ENCODE measurements at places on chromosomes 3 and 15.

GRCh38 chr3:186413615-186414415 lies 51.8 kb upstream of the DGKG start:
- peak; percentile 31 for DNase-seq

GRCh38 chr3:141049681-141050080 lies 1.5 kb upstream of the SPSB4 start:
- DNase-seq, result no peak

GRCh38 chr3:63951492-63952247 lies 39.5 kb upstream of the SCAANT1 start:
- no peak for DNase-seq

DNA sequence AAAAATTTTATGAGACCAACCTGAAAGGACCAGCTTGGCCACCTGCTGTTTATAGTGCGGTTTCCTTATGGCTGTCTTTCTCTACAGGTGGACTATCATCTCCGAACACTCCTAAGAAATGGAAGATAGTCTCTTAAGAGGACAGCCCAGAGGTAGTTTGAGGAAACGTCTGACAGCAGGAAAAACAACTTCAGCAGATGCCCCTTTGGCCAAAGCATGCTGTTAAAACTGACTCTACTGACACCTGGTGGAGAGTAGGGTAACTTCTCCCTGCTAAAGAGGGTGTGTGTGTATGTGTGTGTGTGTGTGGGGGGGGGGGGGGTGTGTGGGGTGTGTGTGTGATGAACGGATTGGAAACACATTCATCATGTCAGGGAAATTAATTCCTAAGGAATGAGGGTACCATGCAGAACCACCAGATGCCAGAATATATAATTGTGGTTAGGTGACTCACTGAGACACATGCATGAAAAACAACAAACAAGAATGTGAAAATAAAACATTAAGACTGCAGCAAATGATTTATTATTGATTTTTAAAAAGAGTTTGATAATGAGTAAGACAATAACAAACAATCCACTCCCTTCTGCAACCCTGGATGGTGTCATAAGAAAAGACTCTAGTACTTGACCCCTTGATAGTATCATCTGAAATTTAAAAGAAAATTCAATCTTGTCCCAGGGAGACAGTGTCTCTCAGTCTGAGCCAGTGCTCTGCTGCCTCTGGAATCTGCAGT lies 256.5 kb downstream of the THRB start:
- DNase-seq, result peak; percentile 49

- DNase-seq, result no peak
These were observed 64.8 kb upstream of the LMCD1 start for GRCh38 chr3:8436661-8437287.

DNA sequence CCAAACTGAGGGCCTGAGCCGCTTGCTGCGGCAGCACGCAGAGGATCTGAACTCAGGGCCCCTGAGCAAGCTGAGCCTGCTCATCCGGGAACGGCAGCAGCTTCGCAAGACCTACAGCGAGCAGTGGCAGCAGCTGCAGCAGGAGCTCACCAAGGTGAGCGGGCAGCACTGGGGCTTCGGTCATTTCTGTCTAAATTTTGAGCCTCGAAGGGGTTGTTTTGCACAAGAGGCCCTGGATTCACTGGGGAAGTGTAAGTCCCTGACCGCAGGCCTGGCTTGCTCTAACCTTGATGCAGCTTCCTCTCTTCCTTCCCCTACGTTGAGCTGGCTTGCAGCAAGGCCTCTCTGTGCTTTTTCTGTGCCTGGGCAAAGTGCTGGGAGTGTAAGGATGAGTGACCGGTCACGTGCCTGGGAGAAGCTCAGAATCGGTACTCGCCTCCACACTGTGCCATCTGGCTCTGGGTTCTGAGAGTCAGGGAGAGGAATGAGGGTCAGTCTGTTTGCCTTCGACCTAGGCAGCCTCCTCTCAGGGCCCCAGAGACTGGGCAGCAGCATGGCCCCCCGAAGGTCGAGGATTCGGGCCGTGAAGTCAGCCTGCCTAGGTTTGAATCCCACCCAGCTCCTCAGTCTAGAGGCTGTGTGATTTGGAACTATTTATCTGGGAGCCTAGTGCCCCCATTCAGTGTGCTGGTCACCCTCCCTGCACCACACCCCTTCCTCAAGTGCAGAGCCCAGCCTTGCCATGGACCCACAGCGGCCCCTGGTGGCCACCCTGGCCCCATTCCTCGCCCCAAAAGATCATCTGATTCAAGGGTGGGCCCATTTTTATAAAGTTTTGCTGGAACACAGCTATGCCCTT lies 1.4 kb downstream of the FES start:
- DNase-seq, result peak; percentile 82

DNA sequence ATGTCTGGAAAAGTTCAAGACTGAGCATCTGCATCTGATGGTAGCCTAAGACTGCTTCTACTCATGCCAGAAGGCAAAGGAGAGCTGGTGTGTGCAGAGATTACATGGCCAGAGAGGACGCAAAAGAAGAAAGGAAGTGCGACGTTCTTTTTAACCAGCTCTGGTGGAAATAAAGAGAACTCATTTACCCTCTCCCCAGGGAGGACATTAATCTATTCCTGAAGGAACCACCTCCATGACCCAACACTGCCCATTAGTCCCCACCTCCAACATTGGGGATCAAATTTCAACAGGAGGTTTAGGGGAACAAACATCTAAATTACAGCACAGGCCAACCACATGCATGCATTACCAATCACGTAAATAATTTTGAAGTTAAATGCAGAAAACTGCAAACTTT lies 1.5 kb upstream of the NCK1 start:
- no peak for DNase-seq

DNA sequence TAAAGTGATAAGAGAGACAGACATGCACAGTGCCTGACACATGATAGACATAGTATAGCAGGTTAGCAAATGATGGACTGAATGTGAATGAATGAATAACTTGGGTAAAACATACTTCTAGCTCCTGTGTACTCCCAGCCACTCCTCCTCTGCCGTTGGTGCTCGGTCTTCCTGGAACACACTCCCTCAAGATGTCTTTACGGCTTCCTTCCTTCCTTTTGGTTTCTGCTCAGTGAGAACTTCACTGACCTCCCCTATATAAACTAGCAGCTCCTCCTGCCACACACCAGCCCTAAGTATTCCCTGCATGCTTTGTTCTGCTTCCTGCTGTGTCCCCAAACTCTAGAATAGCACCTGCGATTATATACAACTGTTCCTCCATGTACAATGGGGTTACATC lies 50.2 kb downstream of the RAD54L2 start:
- DNase-seq, result no peak

DNA sequence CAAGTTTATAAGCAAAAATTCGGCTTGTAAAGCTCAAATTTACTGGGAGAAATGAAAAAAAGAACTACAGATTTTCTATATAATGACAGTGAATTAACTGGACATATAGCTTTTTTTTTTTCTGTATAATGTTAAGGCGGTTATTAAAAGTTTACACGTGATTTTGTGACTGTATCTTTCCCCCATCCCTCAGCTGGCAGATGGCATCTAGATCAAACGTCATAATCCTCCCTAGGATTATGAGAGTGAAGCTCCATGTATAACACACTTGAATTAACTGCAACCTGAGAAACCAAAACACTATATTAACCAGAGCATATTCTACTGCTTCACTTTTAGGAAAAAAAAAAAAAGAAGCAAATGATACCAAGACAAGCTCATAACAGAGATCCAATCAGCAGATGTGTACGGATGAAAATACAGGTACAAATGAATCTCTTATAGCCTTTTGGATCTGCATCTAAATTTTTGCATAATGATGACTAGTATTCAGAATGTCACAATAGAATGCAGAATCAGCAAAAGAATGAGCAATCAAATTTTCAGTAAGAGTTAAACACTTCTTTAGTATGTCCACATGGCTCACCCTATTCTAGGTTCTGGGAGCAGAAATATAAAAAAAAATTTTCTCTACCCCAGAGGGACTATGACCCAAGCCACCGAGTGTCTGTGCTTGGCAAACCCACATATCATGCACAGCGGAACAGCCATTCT lies 12.4 kb downstream of the MOBP start:
- no peak for DNase-seq

DNA sequence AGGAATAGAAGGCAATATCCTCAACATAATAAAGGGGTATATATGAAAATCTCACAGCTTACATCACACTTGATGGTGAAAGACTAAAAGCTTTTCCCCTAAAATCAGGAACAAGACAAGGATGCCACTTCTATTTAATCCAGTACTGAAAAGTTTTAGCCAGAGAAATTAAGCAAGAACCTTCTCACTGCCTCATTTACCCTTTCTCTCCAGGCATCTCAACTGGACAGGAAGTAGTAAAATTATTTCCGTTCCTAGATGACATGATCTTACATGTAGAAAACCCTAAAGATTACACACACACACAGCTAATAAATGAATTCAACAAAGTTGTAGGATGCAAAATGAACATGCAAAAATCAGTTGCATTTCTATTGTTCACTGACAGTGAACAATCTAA lies 11.2 kb downstream of the SCAP start:
- no peak for DNase-seq

DNA sequence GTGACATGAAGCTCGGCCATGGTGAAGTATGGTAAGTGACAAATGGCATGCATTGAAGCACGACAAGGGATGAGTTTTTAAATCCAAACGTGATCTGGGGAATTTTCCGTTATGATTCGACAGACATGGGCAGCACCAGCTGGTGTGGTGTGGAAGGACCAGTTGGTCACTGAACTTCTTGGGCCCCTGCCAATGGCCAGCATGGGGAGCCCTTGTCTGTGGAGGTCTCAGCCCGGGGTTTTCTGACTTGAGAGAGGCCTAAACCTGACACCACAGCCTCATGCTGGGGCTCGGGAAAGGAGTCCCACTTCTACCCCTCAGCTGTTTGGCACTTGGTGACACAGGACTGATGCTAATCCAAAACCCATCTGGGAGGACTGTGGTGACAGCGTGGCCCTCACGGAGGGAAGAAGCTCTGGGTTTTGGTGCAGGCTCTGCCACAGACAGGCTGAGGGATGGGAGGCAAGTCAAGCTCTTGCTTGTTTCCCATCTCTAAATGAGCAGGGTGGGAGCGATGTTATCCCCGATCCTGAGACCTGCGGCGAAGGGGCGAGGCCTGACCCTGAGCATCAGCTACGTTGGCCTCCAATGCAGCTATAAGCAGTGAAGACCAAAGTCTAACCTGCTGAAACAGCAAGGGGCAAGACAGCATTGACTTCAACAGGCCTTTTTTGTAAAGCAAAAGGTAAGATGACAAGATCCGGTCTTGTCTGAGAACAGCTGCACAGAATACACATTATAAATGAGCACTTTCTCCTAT lies 69.5 kb downstream of the ATP1B3 start:
- DNase-seq, result no peak

Measured in memory B cell (primary cell).